Occipital lobe (tissue), 3 donors: ENCODE measurements at places on chromosomes 13 and 19.

DNA sequence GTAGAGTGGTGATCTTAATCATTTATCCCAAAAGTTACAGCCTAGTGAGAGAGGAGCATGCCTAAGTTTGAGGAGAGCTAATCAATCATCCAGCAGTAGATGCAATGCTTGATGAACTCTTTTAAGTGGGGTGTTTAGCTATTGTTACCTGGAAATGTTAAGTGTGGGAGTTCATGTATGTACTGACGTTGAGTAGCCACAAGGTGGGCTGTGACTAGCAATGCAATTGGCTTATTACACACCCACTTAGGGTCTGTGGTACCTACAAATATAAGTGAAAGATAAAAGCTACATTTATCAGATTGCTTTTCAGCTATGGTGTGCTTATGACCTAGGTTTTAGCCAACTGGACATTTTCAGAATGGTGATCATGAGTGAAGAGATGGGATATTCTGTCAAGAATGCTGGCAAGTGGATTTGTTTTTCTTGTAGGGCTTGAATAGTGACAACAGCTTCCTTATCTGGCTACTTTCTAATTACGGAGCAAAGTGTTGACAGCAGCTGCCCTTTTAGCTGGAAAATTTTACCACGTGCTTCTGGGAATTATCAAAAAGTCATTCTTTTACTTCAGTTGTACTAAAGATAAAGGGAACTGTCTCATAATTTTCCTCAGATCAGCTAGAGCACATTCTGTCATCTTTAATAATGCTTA, 170.6 kb downstream of the POSTN start:
- no peak for DNase-seq

DNA sequence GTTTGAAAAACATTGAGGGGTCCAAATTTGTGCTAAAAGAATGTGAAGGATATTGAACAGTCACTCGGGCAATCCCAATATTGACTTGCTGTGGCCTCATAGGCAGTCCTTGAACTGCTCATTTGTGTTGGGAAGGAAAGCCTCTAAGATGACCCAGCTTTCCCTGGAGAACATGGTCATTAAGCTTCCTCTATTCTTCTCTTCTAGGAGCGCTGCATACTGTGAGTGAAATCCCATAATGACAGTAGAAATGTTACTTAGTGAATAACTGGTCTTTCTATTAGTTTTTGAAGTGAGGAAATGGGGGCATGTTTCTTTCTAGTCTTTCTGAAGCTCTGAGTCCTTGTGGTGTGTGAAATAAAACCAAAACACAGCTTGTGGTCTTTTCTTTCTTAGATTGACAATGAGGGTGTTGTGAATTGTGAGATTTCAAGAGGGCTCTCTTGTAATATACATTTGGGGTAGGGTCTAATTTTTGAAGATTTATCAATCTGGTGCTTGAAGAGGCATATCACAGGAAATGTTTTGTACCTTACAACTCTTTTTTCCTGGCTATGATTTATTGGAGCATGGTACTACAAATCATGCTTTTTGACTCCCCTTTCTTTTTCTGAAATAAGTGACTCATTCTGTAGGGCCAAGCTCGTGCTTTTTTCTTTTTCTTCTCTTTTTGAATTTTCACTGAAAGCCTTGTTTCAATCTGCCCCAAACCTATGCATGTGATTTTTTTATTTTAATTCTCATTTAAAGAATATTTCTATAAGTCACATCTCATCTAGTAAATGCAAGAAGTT, 250.8 kb downstream of the OXGR1 start:
- DNase-seq = no peak

GRCh38 chr19:19224150-19224851, 12.5 kb downstream of the NCAN start:
- no peak for DNase-seq

DNA sequence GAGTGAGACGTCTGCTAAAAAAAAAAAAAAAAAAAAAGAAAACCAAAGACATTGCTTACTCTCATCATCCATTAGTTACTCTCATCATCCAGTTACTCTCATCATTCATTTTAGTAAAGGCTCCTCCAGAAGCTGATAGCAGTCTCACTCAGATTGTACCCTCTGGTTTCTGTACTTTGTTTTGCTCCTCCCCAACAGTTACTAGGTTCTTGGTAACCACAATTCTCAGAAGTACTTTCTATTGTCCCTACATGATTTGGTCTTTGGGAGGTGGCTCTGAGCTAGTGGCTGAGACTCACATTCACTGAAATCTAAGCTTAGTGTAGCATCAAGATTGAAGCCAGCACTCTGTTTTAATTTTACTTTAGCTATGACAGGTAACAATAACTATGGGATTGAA, 14.3 kb downstream of the ERICH4 start:
- DNase-seq = no peak

- DNase-seq = no peak
Observed at GRCh38 chr13:80945328-80945727, 604.4 kb upstream of the SPRY2 start.

GRCh38 chr13:44627441-44627840, 51.3 kb upstream of the TSC22D1 start:
- DNase-seq = no peak

DNA sequence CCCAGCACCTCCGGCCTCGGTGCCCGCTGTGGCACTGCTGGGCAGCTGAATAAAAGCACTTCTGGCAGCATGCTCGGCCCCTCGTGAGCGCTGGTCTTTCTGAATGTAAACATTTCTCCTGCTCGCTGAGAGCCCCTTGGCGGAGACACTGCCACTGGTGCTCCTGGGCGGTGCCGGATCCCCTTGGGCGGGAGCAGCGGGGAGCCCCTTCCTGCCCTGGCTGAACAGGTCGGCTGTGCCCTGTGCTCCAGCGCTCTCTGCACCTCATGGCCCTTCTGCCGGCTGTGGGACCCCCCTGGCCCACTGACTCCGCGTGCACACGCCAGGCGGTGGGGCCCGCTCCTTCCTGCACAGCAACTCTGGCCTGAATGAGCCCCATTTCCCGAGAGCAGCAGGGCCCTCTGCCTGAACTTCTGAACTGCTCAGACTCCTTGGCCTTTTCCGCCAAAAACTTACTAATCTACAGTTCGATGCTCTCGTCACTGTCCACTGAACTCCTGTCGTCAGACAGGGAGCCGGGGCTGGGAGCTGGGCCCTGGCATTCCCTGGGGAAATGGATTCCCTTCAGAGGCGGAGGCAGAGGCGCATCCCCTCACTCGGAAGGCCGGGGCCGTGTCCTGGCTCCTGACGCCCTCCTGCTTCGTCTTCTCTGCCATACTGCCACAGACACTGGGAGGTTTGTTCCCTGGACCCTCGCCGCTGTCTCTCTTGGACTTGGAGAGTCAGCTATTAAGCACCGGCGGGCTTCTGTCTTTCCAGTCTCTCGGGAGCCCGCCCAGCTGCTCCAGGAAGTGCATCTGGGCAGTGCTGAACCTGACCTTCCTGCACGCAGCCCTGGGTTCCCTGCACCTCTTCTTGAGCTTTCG, 14.2 kb downstream of the RB1 start:
- DNase-seq = no peak

DNA sequence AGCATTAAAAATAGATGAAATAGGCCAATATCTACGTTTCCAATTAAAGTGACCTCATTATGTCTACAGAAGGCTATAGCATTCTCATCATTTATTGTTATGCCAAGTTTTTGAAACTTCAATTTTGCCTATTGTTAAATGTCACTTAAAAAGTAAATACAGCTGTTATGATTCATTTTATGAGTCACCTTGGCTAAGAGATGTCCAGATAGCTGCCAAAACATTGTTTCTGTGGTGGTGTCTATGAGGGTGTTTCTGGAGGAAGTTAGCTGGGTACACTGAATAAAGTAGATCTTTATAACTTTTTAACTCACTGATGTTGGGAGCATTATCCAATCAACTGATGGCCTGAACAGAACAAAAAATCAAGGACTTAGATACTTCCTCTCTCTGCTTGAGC, 1209.7 kb upstream of the PCDH9 start:
- DNase-seq = no peak

- DNase-seq = no peak
Observed at GRCh38 chr19:45900738-45901431, 1.5 kb downstream of the MYPOP start.

DNA sequence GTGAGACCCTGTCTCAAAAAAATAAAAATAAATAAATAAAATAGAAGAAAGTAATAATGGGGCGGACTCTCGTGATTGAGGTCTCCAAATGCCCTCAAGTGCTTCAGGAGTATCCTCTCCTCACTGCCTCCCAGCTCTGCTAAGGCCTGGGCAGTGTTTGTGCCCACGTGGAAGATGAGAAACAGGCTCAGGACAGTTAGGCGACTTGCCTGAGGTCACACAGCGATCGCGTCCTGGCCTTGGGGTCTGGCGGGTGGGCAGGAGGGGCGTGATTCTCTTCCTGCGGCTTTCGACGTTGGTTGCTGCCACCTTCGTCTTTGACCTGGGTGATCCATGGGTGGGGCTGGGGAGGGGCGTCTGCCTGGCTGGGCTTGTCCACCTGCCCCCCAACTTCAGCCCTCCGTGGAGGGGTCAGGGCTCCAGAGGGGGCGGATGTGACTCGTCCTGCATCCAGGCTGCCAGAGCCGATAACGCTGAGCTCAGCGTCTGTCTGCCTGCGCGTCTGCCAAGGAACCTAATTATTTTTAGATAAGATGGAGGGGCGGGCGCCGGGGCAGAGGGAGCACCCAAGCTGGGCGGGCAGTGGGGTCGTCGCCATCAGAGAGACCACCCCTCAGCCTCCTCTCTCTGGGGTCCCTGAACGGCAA, 56.9 kb downstream of the NFIC start:
- no peak for DNase-seq

GRCh38 chr13:77489566-77490337, 45.8 kb upstream of the SCEL start:
- no peak for DNase-seq

DNA sequence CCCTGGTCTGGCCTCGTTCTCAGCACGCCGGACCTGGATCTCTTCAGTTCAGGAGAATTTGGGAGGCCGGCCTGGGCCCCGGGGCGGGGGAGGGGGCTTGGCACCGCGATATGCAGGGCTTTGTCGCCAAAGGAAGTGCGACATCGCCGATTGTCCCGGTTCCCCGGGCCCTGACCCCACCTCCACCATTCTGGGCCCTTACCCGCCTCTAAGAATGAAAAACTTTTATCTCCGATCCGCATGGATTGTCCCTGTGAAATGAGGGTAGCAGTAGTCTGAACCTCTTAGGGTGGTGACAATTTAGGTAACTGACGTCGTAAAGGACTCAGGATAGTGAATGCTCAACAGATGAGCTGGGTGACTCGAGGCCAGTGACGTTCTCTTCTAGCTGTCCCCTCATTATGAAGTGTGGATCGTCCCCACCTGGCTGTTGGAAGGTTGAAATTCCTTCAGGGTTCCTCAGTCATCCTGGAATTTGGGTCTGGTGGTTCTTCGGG, 650 bp downstream of the DDA1 start:
- DNase-seq = no peak

DNA sequence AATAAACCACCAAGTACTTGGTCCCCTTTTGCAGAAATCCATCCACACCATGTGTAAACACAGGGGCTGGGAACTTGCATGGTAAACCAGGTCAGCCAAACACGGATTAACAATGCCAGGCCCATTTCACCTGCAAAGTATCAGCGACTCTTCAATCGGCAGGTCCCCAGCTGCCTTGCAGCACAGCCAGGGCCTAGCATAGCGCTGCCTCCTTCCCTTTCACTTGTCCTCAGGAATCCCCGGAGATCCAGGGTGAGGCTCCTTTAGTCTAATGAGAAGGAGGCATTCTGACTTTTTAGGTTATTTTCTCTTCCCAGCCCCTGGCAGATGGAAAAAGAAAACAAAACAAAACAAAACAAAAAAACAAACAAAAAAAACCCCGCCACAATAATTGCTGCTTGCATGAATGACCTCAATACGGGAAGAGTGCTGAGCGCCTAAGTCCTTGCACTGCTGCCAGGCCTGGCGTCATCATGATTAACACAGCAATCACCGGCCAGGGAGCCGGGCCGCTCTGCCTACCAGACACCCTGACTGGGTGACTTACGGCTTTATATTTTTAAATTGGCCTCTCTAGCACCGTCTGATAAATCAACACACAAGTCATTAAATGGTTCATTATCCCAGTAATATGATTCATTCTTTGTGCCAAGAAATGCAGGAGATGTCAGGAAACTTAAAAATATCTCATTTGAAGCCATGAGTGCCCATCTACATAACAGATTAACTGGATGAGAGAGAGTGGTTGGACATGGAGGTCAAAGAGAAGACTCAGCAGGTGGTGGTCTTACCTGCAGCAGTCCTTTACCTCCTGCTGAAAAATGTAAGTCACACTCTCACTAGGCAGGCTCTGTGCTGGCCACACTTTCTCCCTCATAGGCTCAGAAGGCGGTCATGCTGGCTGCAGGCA, 692.7 kb downstream of the UQCRFS1 start:
- DNase-seq = no peak
